Endothelial cell of umbilical vein (primary cell): ENCODE measurements at places on chromosomes 2 and 18. TPM values are rescaled to one million over a fixed set of nuclear protein-coding genes. Genes with fewer than 3 reads are reported as not detected.
A peak's percentile ranks its signal among the peaks of the same experiment; 100 is the strongest.

- peak; percentile 60 for DNase-seq
Observed at GRCh38 chr18:70072678-70073077, 125.0 kb upstream of the CD226 start.

GRCh38 chr18:9737472-9738121 lies 29.5 kb downstream of the RAB31 start:
- no peak for DNase-seq

DNA sequence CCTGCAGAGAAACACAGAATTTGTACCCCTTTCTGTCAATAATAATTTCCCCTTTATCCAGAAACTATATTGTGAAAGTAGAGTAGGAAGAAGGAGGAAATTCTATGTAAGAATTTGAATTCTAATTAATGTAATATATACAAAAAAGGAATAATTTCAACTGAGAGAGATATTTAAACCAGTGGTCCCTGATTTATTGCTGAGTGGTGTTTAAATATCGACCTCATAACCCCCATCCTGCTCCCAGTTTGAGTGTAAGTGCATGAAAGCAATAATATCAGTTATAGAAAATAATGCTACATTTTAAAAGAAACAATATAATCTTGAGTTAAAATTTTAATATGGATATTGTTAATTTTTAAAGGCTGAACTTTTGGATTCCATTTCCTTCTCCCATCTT lies 286.2 kb upstream of the REG3G start:
- DNase-seq: no peak

DNA sequence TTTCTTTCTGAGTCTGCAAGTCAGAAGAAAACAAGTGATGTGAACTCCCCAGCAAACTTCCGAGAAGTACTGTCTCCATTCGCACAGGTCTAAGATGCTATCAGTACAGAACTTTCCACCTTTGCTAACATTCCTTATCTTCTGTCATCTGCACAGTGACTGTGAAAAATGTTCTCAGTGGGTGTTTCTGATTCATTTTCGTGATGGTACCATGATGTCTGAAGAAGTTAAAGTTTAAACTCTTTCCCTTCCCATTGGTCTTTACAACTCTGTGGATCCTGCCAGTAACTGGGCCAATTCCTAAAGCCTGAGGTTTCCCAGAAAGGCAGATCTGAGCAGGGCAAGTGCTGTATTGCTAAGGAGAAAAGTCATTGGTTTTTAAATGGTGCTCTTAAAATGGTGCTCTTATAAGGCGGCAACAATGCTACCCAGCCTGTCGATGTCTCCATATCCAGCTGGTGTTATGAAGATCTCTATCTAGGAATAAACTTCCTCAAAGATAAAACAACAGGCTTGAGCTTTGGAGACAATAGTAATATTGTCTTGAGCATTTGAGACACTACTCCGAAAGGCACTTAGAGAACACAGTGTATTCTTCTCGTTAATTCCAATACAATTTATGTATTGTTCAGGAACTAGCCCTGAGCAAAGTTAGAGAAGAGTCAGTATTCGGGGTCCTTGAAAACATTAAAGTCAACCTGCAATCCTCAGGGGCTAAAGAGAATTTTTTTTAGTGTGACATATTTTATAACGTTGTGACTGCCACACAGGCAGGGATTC lies 232.3 kb downstream of the OSR1 start:
- DNase-seq: no peak

DNA sequence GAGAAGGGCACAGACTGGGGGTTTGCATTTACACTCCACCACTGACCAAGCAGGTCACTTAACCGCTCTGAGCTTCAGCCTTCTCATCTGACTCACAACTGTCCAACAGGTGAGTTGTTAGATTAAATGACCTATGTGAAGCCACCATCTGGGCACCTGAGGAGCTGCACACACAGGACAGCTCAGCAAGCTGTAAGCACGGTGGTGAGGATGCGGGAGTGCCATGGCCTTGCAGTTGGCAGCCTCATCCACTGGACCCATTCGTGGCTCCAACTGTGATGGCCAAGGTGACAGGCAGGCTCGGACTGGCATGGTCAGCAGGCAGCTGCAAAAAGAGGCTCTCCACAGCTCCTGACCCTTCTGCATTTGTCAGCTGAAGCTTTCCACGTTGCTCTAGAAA lies 23.3 kb upstream of the AMMECR1L start:
- no peak for DNase-seq

DNA sequence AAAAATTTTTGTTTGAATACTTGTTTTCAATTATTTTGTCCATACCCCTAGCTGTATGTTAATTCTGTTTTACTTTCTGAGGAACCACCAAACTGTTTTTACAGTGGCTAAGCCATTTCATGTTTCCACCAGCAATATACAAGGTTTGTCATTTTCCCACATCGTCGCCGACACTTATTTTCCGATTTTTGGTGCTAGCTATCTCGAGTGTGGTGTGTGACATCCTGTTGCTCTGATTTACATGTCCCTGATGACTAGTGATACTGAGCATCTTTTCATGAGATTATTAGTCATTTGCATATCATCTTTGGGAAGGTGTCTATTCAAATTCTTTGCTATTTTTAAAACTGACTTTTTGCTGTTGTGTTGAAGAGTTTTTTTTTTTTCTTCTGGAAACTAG lies 7.2 kb upstream of the GPC1 start:
- DNase-seq: no peak

- DNase-seq: peak; percentile 84
Observed at GRCh38 chr2:12716032-12716281, 779 bp upstream of the TRIB2 start.

- no peak for DNase-seq
Observed at GRCh38 chr2:111250448-111251030, 129.8 kb downstream of the BCL2L11 start.

DNA sequence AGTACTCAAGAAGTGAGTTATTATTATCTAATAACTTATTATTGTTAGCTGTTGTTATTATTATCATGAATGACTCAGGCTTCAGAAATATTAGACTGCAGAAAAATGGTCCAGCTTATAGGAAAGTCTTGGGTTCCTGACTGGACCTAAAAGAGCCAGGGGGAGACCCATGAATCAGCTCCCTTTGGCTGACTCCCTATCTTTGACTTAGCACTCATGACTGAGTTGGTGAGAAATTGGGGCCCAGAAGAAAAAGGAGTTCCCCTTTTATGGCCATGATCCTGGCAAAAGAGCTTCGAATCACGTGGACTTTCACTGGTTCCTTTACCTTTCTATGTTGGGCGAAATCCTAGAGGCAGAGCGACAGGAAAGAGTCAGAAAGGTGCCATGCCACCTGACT lies 145.8 kb downstream of the MYO3B start:
- DNase-seq: no peak

DNA sequence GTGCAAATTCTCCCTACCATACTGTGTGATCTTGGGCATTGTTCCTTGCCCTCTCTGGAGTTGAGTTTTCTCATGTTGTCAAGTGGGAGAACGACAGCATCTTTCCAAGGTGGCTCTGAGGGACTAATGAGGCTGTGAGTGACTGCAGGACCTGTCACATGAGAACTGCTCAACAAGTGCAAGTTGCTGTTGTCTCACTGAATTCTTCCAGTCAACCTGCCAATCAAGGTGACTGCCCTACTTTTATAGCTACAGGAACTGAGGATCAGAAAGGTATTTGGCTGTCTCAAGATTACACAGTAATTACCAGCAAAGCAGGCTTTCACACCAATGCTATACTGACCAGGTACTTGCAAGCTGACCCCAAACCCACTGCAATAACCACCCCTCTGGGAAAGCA lies 137.6 kb downstream of the MTCL1 start:
- no peak for DNase-seq

- DNase-seq: no peak
Observed at GRCh38 chr2:215940645-215941184, 72.6 kb downstream of the MREG start.

DNA sequence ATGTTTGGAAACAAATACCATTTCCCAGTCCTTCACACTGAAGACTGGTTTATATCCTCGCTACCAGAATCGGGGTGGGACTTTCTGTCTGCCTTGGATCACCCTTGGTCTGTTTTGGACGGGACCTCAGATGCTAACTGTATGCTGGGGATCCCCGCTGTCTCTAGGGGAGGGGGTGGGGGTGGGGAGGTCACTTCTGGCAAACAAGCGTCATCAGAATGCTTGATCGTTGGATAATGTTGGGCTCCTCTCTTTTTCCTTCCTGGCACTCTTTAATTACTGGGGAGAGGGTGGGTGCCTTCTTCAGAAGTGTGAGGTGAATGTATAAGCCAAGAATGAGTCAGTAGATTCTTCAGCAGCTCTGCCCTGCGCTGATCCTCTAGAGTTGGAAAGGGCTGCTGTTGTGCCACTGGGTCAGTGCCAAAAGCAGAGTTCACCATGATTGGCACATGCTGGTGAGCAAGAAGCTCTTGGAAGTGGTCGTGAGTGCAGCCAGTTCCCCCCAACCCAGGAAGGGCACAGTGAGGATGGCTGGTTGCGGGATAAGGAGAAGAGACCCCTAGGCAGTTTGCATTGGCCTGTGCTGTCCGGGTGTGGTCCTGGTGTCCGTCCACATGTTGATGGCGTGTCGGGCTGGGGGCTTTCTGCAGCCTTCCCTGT lies 32.2 kb downstream of the DGKD start:
- DNase-seq: peak; percentile 20

- no peak for DNase-seq
Observed at GRCh38 chr2:145026456-145027455, 506.8 kb upstream of the ZEB2 start.

DNA sequence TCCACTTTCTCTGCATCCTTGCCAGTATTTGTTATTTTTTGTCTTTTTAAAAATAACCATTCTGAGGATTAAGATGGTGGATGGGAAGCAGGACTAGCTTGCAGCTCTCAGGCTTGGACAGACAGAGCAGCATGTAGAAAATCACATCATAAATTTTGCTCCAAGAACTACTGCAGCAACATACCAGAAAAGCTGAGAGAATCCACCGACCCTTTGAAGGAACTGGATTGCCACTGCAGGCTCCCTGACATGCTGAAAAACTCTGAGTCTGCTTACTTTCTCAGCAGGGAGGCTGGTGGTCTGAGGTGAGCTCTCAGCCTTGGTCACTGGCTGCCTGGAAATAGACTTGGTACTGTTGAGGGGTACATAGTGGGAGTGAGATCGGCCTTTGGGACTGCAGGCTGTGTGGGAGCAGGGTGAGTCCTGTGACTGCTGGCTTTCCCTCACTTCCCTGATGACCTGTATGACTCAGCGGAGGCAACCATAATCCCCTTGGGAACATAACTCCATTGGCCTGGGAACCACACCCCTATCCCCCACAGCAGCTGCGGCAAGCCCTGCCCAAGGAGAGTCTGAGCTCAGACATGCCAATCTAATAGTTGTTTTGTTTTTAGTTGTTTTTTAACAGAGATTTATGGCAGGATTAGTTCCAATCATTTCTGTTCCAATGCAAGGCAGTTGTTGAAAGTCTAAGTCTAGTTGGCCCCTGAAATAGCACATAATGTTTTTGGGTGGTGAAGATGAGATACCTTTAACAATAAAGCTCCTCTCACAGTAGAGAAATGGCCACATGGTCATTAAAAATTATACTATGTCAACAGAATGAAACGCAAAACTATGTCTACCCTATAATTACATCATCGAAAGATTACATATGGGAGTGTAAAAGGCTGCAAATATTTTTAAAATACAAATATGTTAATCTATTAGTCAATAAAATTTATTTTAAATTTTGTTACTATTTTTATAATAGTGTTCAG lies 414.2 kb upstream of the CHAC2 start:
- DNase-seq: no peak

GRCh38 chr2:170971071-170971470 lies 42.0 kb downstream of the GORASP2 start:
- no peak for DNase-seq

GRCh38 chr2:239936838-239937581 lies 88.1 kb downstream of the NDUFA10 start:
- no peak for DNase-seq

- DNase-seq: no peak
Observed at GRCh38 chr2:185668710-185669109, 69.9 kb upstream of the FSIP2 start.

DNA sequence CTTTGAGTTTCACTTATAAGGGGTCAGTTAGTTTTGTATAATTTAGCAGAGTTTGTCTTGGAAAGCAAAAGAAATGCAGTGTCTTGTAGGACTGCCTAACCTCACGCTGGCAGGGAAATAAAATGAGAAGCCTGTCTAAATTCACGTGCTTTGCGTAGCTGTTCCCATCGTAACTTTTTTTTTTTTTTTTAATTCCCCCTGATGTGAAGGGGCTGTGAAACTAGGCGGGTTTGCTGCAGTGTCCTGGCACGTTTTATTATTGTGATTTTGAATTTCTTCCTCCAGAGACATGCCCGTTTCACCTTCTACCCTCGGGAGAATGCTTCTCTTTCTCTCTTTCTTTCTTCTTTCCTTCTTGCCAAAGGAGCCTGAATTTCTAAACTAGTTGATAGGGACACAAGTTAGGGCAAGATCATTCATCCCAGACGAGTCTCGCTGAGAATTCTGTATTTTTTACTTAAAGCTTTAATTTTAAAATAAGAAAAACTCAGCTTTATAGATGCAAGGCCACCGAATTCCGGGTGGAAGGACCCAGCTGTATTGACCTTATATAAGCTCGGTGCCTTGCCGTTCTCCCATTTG lies 2.3 kb downstream of the MEIS1 start:
- DNase-seq: peak; percentile 42

- no peak for DNase-seq
Observed at GRCh38 chr18:51639541-51639940, 442.1 kb upstream of the MEX3C start.

GRCh38 chr2:64663402-64663801 lies 9.7 kb upstream of the SERTAD2 start:
- no peak for DNase-seq

DNA sequence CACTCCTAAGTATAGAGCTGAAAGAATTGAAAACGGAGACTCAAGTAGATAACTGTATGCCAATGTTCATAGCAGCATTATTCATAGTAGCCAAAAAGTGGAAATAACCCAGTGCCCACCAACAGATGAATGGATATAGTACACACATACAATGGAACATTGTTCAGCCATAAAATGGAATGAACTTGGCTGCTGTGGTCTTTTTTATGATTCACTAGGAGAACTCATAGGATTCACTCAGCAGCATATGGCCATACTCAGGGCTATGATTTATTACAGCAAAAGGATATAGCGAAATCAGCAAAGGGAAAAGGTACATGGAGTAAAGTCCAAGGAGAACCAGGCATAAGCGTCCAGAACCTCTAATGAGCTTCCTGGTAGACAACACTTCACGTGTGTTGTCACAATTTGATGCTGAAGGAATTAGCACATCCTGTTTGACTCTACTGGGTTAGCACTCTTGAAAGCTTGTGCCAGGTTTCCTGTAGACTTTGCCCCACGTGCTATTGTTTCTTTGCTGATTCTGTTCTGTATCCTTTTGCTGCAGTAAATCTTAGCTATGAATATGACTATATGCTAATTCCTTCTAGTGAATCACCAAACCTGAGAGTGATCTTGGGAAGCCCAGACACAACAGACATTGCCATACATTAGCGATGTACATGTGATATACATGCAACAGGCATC lies 15.7 kb downstream of the SPC25 start:
- DNase-seq: peak; percentile 28

SUPT7L gene
- total RNA-seq: 30.2 and 30.3 TPM in 2 replicates

EPB41L3 gene
- 114 and 154 TPM in 2 replicates for total RNA-seq

RBM43 gene
- total RNA-seq: 6.4 and 6.5 TPM in 2 replicates

GATA6 gene
- total RNA-seq: 14.6 and 14.9 TPM in 2 replicates

C18orf54 gene
- total RNA-seq: 20.8 and 21.4 TPM in 2 replicates

NTSR2 gene
- not detected in 2 replicates for total RNA-seq

CTAGE1 gene
- not detected in 2 replicates for total RNA-seq

ITPRIPL1 gene
- 4.6 and 5.8 TPM in 2 replicates for total RNA-seq

C1D gene
- total RNA-seq: 11.1 and 11.4 TPM in 2 replicates

BCS1L gene
- total RNA-seq: 43.0 and 57.4 TPM in 2 replicates

RAMP1 gene
- total RNA-seq: not detected in 2 replicates
